Tibial artery (tissue), 4 donors: ENCODE measurements at places on chromosomes 3 and 15.
A peak's percentile ranks its signal among the peaks of the same experiment; 100 is the strongest.

GRCh38 chr3:63960048-63960711 is 48.0 kb upstream of the SCAANT1 start:
- peak; percentile 40 for DNase-seq

DNA sequence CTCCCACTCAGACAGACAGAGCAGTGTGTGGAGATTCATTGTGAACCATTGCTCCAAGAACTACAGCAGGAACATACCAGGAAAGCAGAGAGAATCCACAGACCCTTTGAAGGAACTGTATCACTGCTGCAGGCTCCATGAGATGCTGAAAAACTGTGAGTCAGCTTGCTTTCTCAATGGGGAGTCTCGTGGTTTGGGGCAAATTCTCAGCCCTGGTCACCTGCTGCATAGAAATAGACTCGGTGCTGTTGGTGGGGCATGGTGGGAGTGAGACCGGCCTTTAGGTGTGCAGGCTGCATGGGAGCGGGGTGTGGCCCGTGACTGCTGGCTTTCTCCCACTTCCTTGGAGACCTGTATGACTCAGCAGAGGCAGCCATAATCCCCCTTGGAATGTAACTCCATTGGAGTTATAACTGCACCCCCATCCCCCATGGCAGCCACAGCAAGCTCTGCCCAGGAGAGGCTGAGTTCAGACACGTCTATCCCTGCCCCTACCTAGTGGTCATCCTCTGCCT is 35.6 kb downstream of the ALCAM start:
- no peak for DNase-seq

GRCh38 chr3:32392536-32393302 is 1.1 kb downstream of the CMTM7 start:
- peak; percentile 64 for DNase-seq

GRCh38 chr3:140420621-140421357 is 257.1 kb upstream of the TRIM42 start:
- no peak for DNase-seq

DNA sequence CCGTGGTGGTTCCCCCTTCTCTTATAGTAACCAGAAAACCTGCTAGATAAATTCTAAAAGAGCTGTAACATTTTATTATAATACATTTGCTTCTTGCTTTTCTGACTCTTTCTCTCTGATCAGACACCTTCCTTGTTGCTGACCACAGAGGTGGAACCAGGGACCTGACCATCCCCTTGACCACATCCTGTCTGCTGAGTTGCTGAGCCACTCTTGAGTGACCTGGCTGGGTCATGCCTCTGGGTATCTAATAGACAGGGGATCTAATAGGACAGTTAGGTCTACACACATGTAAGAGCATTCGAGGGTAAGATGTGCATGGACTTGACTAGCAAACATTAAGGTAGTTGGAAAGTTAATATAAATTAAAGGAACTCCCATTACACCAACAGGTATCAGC is 22.8 kb upstream of the TRIM59 start:
- no peak for DNase-seq

- DNase-seq: no peak
Observed at GRCh38 chr3:184783319-184783718, 28.6 kb upstream of the VPS8 start.
